Muscle of leg (tissue), 16 donors: ENCODE measurements at places on chromosomes 7 and 10.

GRCh38 chr7:99365318-99366141, 9.0 kb upstream of the ARPC1B start:
- no peak for DNase-seq

DNA sequence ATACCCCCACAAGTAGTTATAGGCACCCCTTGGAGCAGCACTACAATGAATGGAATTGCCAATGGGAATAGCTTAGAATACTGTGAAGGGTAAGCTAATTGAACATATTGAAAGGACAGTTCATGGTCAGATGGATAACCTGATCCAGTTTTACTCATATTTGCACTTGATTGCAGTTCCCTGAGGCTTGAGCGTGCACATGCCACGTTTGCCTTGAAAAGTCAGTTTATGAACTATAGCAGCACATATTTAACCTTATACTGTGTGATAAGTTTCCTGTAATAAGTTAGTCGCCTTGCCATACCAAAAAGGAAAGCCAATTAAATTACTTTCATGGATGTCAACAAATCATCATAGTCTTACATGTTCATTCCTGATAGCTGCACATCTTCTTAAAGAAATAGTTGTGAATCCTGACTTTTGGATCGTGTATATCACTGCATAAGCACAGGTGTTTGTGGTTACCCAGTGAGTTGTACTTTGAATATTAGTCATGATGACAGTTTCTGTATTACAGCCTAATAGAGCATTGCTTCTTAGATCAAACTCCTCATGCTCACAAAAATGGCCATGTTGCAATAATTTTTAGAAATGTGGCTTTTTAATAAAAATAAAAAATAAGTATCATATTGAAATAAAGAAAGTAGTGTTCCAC, 21.6 kb downstream of the DNTT start:
- no peak for DNase-seq

GRCh38 chr7:74658178-74659004, 873 bp downstream of the GTF2I start:
- peak; percentile 96 for DNase-seq

DNA sequence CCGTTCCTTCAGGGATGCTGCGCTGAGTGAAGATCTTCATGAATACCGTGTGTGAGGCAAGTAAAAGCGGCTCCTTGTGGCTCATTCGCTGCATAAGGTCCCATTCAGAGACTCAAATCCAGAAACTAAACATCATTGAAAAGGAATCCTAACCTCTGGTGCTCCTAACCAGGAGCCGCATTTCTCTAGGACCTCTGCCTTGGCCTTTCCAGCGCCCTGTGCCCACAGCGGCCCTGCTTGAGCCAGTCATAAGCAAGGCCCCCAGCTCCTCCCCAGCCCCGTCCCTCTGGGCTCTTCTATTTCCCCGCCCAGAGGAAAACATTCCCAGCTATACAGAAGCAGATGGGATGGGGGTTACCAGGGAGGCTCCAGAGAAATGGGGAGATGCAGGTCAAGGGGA, 42.6 kb upstream of the INSIG1 start:
- DNase-seq: no peak

DNA sequence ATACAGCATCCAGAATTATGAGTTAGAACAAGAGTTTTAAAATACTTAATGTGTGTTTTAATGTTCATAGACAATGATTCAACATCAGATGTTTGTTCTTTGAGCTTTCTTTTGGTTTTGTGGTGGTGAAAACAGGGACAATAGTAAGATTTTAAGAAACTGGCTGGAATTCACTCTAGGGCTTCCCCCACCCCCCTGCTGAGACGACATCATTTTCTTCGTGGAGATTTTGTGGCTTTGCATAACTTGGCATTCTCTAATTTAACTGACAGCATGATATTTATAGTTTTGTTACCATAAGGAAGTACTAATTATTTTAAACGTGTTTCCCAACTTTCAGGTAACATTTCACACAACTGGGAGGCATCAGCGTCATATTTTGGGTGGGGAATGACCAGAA, 184.1 kb downstream of the BICC1 start:
- DNase-seq: no peak

GRCh38 chr7:4633012-4633411, 49.1 kb upstream of the FOXK1 start:
- no peak for DNase-seq

- DNase-seq: no peak
Measured at GRCh38 chr7:145692237-145692950, 424.2 kb upstream of the CNTNAP2 start.

DNA sequence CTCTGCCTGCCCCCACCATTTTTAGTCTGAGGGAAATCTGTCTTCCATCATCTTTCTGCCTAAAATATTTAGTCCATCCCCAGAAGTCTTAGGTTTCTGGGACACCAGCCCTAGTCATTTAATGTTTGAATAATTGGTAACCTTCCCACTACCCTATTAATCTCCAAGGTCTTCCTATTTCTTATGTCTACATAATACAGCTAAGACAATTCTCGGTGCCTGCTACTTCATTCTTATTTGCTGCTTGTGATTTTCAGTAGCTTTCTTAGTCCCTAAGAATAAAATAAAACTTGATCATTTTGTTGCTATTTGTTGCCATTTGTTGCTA, 11.1 kb downstream of the RALA start:
- peak; percentile 79 for DNase-seq

- DNase-seq: peak; percentile 83
Measured at GRCh38 chr10:70562036-70562755, 40.3 kb downstream of the PRF1 start.

DNA sequence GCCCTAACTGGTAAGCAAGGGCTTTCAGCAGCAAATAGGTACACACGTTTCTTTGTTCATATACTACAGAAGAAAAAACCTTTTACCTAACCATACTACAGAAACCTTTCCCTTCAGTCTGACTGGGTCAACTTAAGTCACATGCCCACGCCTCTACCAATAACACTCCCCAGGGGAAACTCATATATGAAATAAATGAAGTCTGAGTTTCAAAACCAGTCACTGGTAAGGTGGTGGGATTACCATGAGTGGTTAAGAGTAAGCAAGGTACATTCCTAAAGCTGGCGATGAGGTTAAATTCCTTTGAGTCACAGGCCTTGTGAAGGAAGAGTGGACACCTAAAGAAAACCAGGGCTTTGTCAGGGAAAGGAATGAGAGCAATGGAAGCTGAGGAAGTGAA, 21.4 kb upstream of the KIF20B start:
- DNase-seq: no peak

DNA sequence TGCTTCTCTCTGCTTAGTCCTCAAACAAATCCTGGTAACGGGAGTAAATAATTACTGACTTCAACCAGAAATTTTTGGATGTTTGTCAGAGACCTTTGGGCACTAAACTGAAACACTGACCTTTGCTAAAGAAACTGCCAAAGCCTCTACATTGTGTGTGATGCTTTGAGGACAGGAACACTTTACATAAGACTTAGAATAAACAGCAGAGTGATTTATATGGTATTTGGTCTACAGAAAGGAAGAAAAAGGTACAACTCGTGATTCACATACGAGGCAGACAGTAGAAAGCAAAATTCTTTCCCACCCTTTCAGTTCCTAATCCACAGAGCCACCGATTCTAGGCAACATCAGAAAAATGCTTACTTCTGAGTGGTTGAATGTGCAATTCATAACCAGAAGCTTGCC, 59.8 kb downstream of the SLC16A12 start:
- peak; percentile 56 for DNase-seq

DNA sequence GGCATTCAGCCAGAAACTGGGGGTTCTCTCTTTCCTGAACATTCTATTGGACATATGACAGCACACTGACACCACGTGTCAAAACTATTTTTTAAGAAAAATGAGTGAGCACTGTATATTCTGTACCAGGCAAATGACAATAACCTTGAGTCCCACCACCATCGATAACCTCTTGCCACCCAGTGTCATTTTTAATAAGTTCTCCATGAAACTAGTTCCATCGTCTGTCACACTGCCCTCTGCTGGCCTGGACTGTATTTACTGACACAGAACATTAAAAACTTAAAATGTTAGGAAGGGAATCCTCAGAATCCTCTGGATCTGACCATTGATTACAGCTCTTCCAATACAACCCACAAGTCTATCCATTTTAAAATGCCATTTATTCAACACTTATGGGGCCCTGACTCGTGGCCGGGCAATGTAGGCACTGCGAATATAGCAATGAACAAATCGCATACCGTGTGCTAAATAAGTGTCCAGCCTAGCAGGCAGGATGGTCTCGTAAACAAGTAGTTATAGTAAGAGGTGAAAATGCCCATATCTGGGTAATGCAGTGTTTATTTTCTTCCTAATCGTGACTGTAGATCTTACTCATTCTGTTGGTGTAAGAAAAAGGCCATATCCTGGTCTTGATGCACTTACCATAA, 35.9 kb upstream of the CACNB2 start:
- DNase-seq: peak; percentile 40

DNA sequence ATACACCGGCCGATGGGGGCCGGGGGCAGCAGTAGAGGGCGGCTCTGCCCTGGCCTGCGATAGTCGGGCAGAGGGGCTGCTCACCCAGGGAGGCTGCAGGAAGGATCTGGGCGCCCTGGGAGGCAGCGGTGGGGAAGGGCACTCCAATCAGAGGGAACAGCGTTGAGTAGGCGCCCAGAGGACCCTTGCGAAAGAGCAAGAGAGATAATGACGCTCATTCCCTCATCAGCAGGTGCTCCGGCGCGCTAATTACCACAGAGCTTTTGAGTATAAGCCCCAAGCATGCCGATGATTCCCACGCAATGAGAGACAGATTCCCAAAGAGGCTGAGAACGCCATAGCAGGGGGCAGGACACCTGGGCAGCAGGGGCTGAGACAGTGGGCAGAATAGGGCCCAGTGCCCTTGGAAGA, 215.3 kb downstream of the MAD1L1 start:
- no peak for DNase-seq

DNA sequence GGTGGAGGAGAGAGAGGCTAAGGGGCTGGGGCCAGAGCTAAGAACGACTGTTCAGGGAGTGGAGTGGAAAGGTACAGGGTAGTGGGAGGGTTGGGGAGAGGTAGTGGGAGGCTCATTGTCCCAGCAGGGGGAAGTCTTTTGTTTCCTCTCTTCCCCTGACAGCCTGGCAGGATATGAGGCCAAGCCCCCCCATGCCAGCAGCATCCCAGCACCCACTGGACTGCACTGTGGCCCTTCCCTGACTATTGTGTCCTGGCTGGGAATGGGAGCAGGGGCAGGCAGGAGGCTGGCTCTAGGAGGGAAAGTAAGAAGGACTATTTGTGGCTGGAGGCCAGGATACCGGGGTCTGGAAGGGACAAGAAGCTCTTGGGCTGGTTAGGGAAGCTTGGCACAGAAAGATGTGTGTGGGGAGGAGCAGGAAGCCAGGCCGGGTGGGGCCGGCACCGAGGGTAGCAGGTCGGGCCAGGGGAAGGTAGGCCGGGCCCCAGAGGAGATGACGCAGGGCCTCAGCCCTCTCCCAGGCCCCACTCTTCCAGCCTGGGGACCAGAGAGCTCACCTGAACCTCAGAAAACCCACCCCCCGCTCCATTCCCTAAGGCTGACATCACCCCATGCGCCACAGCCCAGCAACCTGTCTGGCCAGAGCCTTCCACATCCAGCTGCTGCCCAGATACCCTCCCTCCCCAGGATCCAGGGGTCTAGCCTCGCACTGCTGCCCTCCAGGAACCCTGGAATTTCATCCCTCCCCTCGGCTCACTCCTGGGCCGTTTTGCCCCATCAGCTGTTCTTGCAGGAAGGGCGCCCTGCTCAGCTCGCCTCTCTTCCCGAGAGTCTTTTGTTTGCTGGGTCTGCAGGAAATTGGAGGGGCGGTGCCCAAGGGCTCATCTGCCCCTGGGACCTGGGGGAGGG, 8.8 kb upstream of the EPHB4 start:
- peak; percentile 64 for DNase-seq
